ENCODE measurements at places on chromosomes 5 and 9. TPM values are rescaled to one million over a fixed set of nuclear protein-coding genes. Genes with fewer than 3 reads are reported as not detected.

DNA sequence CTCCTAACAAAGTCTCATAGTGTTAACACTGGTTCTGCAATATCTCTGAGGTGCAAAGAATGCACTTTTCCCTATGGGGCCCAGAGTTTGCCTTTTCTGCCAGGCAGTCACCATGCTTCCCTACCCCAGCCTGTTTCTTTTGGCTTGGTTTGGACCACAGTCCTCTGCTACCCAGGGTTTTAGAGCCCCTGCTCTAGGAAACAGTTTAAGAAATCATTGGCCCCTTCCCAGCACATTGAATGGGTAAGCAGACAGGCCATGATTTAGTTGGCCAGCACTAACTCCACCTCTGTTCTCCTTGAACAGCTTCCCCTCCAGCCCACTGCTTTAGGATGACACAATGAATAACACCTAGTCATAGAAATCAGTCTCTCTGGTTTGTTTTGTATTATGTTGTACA lies 73.2 kb downstream of the UBAP1 start:
- DNase-seq: no peak

DNA sequence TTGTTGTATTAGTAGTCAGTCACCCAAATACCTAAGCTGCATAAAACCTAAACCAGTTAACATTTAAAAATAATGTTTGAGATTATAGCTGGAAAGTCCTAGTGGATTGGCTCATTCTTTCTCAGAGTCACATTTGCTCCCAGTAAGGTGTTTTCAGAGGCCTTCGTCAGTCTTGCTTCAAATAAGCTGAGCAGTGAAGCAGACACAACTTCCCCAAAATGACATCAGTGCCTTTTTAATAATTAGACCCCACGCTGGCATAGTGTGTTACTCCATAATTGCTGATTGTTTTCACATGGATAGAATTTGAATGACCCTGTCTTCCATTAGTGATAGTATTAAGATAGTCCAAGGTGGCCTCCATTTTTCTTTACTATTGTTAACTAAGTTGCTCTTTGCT lies 245.8 kb downstream of the PJA2 start:
- no peak for DNase-seq

DNA sequence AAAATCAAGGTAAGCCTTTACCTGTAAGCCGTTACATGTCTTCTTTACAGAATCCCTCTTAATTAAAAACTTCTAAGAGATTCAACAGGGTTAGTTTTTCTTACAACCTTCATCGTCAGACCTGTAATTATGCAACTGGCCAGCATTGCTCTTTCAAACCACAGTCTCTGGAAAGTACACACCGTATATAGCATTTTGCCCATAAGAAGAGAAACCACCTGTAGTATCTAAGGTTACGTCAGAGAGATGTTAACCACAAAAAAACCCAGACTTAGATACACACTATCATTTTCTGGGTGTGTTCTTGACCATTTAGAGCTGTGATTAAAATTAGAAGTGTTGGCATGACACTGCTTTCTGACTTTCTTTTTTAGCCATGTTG lies 140.0 kb downstream of the MUSK start:
- DNase-seq: no peak

FSTL4 gene
- polyA plus RNA-seq: not detected

- DNase-seq: no peak
These were observed 749 bp downstream of the SOWAHA start for GRCh38 chr5:132813599-132814502.

DNA sequence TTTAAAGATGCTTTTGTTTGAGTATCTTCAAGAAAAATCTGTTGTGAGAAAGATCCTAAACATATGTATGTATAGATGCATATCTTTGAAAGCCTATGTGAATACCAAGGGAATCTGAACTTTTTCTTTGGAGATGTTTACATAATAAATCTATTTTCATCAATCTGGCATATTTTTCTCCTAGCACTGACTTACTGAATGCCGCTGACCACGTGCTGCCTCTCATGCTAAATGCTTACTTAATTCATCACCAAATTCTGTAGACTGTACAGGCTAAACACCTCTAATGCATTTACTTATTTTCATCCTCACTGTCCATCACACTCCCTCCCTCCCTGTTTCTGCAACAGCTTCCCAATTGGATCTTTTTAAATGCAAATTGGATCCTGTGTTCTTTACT lies 566.2 kb upstream of the WWC1 start:
- DNase-seq: peak; percentile 29

GRCh38 chr9:127168756-127169574 lies 46.5 kb upstream of the ANGPTL2 start:
- DNase-seq: no peak

ENTREP1 gene
- polyA plus RNA-seq: 0.04 TPM

Data from IMR-90 (cell line).